ENCODE measurements at places on chromosomes 1 and 21.
A peak's percentile ranks its signal among the peaks of the same experiment; 100 is the strongest.

- no peak for DNase-seq
Observed at GRCh38 chr21:26795412-26795805, 49.8 kb downstream of the ADAMTS1 start.

GRCh38 chr1:40075266-40075665 lies 21.8 kb downstream of the PPT1 start:
- DNase-seq: no peak

- DNase-seq: no peak
Observed at GRCh38 chr1:190906206-190906725, 428.6 kb upstream of the BRINP3 start.

- no peak for DNase-seq
Observed at GRCh38 chr1:108712606-108713150, at the start of gene FNDC7. TSS of gene FNDC7 (plus strand) at chr1:108712908. CDS start at chr1:108712934, 26 bp downstream.

DNA sequence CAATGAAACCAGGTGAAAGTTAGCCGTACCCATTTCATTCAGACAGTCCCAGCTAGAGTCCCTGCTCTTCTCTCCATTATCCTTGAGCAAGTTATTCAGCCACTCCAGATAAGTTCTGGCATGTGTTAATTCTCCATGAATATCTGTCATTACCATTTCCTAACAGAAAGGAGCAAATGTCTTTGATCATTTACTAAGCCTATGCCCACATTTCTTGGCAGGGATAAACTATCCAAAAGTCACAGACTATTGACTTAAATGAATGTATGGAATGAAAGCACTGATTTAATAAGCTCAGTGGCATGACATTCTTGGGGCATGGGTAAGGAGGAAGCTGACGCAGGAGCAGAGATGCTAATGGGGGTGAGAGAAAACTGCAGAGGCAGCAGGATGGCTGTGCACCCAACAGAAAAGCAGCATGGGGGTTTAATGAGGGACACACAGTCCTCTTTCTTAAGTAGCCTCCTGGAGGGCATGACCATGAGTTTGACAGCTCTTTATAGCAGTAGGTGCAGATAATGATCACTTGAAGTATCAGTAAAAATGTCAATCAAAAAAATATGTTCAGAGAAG lies 17.6 kb upstream of the DHCR24 start:
- no peak for DNase-seq

DNA sequence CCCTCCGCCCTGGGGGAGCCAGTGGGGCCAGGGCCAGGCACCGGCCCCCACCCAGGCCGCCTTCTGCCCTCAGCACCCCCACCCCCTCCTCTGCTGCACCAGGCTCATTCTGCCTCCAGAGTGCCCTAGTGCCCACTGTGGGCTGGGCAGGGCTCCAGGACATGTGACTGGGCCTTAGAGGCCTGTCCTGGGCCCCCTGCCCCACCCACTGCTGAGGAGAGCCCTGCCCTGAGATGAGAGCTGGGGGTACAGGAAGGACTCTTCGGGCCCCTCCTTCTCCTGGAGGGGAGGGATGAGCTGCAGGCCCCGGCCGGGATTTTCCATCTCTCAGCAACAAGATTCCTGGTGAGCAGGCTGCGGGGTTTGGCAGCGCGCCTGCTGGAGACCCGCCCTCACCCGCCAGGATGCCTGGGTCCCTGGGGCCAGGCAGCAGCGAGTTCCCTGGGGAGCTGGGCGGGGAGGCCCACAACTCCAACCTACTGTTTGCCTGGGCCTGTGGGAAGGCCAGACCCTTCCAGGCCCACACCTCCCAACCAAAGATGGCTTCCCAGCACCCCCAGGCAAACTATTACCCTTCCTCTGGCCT lies 14.0 kb downstream of the AHDC1 start:
- DNase-seq: no peak

DNA sequence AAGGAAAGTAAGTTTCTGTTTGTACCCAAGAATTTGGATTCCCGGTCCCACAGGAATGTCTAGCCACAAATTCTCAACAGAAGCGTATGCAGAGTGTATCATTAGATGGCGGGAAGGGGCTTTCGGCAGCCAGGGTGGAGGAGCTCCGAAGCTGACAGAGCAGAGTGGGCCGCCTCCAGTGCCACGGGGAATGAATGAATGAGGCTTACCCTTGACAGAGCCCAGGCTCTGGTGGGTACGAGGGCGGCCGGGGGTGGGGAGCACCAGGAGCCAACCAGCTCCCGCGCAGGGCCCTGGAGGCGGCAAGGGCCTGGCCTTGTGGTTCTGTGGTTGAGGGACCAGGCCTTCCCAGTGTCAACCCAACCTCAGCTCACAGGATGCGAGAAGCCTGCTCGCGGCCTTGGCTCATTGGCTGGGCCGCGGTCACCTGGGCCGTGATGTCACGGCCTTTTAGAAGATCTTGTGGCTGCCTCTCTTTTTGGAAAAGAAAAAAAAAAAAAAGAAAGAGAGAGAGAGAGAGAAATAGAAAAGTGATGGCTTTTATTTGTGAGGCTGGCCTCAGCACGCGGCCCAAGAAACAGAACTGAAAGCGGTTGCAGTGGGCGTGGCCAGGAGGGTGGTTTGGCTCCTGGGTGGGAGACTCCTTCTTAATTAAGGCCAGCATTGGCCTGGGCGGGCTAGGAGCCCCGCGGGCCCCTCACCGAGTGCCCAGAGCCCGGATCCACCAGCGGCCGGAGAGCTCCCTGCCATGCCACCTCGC lies 34.9 kb upstream of the RUNX3 start:
- no peak for DNase-seq

GRCh38 chr21:41783476-41784180 lies 16.8 kb upstream of the RIPK4 start:
- DNase-seq: no peak

- DNase-seq: no peak
Observed at GRCh38 chr1:229972600-229973296, 94.3 kb upstream of the GALNT2 start.

GRCh38 chr1:167668108-167668507 lies 38.1 kb downstream of the RCSD1 start:
- DNase-seq: no peak

- DNase-seq: no peak
Observed at GRCh38 chr1:92754719-92755050, 30.2 kb downstream of the EVI5 start.

GRCh38 chr1:218415726-218416125 lies 70.6 kb downstream of the TGFB2 start:
- no peak for DNase-seq

GRCh38 chr1:87598429-87598828 lies 269.7 kb downstream of the LMO4 start:
- peak; percentile 59 for DNase-seq

Measured in ecto neural progenitor cell (in vitro differentiated cells).